Stimulated activated CD4-positive, alpha-beta T cell treated with anti-CD3 and anti-CD28 coated beads, TNF-alpha, amount 100 ng/mL, for 4 hours (primary cell): ENCODE measurements at places on chromosomes 12 and 14.

DNA sequence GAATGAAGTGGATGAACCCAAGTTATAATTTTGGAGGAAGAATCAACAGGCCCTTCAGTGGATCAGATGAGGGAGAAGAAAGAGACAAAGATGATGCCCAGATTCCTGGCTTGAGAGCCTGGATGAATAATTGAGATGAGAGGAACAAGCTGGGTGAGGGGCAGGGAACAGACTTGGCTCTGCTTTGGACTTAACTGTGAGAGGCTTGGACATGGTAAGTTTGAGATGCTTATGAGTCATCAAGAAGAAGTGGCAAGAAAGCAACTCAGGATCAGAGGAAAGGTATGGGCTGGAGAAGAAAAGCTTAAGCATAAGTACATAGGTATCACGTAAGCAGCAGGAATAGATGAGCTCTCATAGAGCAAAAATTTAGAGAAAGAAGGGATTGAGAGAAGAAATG lies 55.3 kb downstream of the FIGNL2 start:
- no peak for DNase-seq

DNA sequence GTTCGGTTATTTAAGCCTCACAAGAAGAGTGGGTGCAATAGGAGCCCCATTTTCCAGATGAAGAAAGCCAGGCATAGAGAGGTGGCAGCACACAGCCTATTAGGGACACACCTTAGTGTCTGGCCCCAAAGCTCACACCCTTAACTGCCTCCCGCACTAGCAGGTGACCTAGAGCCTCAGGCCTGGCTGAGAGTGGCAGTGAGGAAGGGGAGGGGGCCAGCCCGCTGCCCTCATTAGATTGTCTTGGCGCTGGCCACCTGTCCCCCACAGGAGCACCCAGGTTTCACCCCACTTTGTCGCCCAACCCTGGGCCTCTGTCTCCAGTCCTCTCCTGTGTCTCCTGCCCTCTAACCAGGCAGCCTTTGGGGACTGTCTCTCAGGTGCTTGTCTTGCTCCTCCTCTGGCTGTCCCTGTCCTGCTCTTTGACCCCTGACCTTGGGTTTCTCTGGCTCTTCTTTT lies 18.5 kb upstream of the PGF start:
- DNase-seq: no peak

DNA sequence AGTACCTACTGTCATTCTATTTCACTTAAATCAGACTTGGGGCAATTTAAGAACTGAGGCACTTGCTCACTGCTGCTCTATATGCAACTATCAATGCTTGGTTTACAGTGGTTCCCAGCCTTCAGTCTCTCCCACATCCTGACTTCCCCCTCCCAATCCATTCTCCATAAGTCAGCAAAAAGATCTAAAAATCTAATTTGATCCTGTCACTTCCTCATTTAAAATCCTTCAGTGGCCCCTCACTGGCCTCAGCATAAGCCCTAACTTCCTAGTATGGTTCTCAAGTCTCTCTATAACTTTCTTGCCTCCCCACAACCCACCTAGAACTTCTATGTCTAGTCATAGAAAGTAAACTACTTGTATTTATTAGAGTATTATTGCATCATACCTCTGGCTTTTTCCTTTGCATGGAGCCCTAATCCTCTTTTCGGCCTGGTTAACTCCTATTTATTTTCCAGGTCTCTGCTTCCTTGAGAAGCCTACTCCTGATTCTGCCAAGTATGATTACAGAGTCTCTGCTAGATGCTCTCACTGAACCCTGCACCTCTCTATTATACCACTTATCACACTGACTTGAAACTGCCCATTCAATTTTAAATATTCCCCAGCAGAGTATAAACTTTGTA lies 130.6 kb downstream of the RALGAPA1 start:
- DNase-seq: no peak

GRCh38 chr12:2624543-2625288 lies 170.1 kb upstream of the FKBP4 start:
- no peak for DNase-seq

- DNase-seq: no peak
Observed at GRCh38 chr14:102903248-102903888, 19.1 kb upstream of the AMN start.

DNA sequence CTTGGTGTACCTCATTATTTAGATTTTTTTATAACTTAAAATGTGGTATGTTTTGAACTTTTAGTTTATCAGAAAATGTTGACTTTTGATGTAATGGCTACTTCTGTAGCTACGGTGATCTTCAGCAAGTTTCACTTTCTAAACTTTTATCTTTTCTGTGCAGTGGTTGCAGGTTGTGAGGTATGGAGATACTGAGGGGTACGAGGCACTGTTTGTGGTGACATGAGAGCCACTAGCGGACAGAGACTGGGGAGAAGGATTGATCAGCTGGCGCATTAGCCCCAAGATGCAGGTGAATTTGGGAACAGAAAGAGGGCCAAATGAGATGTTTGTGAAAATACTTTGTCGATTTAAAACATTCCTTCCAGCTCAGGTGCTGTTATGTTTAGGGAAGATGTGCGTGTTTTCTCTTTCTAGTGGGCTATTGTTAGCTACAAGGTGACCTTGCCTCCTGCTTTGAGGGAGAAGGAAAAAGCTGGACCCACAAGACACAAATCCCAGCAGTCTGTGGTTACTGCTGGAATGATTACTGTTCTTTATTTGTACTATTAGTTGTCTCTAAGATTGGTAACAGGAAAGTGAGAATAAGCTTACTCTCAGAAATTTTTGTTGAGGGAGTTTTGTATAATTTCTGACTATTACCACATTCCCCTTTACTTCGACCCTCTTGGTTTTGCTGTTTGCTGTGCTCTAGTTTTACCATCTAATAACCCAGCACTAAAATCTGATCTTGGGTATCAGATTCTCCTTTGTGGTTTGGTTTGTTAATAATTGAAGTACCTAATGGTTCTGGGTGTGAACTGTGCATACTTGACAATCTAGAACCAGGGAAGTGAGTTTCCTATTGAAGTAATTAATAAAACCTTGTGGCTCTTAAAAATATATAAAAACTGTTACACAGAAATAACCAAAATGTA lies 61.7 kb downstream of the FBXO34 start:
- DNase-seq: no peak

DNA sequence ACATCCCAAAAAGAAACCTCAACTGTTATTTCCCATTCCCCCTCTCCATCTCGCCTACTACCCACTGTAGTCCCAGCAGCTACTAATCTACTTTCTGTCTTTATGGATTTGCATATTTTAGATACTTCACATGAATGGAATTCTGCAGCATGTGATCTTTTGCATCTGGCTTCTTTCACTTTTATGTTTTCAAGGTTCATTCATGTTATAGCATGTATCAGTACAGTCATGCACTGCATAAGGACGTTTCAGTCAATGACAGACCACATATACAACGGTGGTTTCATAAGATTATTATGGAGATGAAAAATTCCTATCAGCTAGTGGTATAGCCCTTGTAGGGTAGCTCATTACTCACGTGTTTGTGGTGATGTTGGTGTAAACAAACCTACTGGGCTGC lies 24.5 kb downstream of the PCNX4 start:
- no peak for DNase-seq

DNA sequence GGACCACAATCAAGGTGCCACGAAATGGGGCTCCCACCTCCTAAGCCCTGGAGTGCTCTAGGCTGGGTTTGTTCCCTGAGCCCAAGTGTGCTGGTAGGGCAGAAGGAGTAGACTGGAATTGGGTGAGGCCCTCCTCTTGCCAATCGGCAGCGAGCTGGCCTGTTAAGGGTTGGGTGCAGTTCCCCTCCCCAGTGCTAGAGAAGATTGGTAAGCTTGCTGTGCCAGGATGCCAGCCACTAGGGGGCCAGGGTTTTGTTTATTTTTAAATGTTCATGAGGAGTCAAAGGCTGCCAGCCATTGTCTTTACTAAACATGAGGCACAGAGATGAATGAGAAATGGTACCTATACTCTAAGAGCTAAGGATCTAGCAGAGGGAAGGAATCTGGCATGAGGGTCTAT lies 79.7 kb downstream of the SPTB start:
- DNase-seq: no peak

- no peak for DNase-seq
Observed at GRCh38 chr14:97620066-97620465, 822.9 kb downstream of the VRK1 start.

GRCh38 chr14:35197015-35197414 lies 74.7 kb downstream of the PRORP start:
- DNase-seq: no peak

DNA sequence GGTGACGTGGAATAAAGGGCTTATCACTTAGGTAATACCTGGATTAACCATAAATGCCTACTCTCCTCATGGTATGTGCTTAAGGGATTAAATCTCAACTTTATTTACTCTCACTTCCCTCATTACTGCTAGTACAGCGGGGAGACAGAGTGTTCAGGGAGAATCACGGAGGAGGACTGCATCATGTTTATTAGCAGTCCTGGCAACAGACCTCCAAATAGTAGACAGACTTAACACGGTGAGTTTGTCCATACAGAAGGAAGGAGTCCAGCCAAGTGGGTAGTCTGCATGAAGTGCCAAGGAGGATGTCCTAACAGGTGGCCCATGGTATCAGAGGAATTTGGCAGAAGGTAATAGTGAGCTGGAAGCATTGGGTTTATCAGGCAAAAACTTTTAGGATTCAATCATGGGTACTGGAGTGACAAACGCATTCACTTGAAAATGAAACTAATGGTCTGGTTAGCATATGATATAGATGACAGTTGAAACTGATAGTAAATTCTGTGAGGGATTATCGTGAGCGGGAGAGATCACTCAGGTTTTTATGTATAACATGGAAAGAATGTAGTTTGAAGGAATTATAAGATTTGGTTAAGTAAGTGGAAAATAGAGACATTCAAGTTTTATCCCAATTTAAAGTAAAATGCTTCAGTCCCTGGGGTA lies 471.8 kb downstream of the TMEM117 start:
- no peak for DNase-seq

DNA sequence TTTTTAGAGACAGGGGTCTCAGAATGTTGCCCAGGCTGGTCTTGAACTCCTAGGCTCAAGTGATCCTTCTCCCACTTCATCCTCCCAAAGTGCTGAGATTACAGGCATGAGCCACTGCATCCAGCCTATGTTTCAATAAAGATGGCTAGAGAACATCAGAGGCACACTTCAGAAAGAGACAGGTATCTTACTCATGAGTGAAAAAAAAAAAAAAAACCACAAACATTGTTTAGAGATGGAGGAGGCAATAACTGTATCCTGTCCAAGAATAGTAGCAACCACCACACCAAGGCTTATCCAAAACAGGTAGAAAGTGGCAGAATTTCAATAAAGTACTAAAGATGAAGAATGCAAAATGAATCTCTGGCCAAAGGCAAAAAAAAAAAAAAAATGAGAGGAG lies 30.3 kb downstream of the EEA1 start:
- no peak for DNase-seq

DNA sequence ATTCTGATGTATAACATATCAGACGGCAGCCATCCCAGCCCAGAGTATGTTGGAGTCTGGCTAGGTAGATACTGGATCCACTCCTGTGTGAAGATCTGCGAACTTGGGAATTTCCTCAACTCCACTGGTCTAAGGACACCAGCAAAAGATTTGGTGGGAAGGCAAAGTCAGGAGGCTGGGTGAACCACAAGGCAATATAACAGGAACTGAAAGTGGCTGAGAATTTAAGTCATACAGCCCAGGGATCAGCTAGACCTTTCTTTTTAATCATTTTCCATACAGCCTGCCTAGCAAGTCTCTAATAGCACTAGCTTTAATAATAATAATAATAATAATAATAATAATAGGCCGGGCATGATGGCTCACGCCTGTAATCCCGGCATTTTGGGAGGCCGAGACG lies 34.8 kb downstream of the BRAP start:
- DNase-seq: no peak

GRCh38 chr12:26918321-26919215 lies 19.2 kb downstream of the INTS13 start:
- no peak for DNase-seq

- DNase-seq: no peak
Observed at GRCh38 chr14:40414386-40414785, 982.2 kb upstream of the FBXO33 start.

- no peak for DNase-seq
Observed at GRCh38 chr12:105020241-105020962, 34.3 kb downstream of the NOPCHAP1 start.

GRCh38 chr12:131230340-131231031 lies 276.8 kb downstream of the ADGRD1 start:
- DNase-seq: no peak

DNA sequence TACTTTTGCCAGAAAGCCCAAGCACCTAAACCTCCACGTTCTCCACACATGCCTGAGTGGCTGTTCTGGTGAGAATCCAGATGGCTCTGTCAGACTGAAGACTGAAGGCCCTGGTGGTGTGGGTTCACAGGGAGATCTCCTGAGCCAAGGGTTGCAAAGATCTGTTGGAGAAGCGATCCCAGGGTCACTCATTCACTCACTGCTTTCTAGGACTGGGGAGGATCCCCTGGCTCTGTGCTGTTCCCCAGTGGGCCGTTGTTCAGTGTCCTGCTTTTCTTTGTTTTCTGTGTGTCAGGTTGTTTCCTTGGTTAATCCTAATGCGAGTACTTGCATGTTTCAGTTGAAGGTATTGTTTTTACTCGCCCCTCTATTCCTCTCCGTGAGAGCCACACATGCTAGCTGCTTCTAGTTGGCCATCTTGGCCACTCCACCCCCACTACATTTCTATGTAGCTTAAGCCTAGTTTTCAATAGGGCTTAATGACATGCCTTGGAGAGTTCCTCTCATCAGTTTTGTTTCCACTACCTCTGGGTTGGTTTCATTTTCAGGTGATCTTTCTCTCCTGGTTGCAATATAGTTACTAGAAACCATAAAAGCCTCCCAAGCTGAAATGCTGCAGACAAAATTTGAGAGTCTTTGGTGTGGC lies 144.5 kb upstream of the SLC38A2 start:
- DNase-seq: no peak

DNA sequence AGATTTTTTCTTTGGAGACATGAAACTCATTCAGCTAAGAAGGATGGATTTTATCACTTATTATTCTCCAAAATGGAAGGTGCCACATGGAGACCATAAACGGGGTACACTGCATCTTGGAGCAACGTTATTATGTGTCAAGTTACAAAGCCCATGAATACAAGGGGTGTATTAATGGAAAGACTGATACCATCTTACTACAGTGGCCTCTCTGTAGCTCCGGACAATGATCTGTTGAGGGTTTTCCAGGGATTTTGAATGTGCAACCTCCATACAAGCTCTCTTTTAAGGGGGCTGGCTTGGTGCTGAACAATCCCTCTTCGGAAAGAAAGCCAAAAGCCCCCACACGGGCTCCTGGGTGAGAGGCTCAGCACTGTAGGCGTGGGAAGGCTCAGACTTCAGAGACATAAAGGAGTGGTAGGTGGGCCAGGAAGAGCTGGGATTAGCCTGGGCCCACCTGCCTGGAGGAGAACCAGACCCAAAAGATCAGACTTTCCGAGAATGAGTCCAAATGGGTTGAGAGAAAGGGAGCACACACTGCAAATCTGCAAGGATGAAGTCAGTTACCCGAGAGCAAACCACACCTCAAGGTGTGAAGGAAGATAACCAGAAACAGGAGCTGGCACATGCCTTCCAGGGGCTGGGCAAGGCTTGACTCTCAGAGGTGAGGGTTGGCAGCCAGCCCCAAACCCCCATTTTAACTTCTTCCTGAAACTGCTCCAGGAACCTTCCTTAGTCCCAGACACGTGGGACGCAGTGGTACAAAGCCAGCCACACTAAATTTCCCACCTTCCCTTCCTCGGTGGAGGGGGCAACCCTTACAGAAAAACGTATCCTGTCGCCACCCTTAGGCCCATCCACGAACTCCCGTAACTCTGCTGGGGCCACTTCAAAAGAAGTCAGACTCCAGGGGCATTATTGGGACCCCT lies 1.5 kb downstream of the VPS37B start:
- DNase-seq: no peak

GRCh38 chr12:52580496-52580895 lies 6.9 kb upstream of the KRT74 start:
- DNase-seq: no peak
